GM19239 (cell line): ENCODE measurements at places on chromosomes 1 and 21.

GRCh38 chr1:232017057-232017456 lies 390.5 kb downstream of the DISC1 start:
- no peak for DNase-seq

- peak; percentile 100 for DNase-seq
Measured at GRCh38 chr1:11059968-11060830, at the start of gene SRM. Gene SRM, minus strand, starts transcription at chr1:11060018. Its CDS starts 75 bp downstream, at chr1:11059943.

DNA sequence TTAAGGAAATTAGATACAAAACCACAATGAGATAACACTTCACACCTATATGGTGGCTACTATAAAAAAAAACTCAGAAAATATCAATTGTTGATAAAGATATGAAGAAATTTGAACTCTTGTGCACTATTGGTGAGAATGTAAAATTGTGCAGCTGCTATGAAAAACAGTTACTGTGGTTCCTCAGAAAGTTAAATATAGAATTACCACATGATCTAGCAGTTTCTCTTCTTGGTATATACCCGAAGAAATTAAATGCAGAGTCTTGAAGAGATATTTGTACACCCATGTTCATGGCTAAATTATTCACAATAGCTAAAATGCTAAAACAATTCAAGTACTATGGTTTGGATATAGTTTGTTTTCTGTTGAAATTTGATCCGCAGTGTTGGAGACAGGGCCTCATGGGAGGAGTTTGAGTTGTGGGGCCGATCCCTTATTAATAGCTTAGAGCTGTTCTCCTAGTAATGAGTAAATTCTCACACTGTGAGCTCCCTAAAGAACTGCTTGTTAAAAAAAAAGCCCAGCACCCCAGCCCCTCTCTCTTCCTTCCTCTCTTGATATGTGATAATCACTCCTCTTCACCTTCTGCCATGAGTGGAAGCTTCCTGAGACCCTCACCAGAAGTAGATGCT lies 1412.1 kb downstream of the PLA2G4A start:
- DNase-seq = no peak

GRCh38 chr1:32872192-32872460 lies 1.4 kb upstream of the FNDC5 start:
- no peak for DNase-seq

DNA sequence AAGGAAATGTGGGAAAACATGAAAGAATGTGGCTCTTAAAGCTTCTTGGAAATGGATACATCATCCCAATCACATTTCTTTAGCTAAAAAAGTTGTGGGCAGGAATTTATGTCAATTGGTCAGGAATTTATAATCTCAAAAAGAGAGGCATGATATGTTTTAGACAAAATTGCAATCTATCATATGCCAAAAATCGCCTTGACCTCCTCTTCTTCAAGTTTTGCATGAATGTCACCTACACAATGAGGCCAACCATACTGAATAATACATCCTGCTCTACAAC lies 42.4 kb downstream of the ATP6V1G3 start:
- DNase-seq = no peak

DNA sequence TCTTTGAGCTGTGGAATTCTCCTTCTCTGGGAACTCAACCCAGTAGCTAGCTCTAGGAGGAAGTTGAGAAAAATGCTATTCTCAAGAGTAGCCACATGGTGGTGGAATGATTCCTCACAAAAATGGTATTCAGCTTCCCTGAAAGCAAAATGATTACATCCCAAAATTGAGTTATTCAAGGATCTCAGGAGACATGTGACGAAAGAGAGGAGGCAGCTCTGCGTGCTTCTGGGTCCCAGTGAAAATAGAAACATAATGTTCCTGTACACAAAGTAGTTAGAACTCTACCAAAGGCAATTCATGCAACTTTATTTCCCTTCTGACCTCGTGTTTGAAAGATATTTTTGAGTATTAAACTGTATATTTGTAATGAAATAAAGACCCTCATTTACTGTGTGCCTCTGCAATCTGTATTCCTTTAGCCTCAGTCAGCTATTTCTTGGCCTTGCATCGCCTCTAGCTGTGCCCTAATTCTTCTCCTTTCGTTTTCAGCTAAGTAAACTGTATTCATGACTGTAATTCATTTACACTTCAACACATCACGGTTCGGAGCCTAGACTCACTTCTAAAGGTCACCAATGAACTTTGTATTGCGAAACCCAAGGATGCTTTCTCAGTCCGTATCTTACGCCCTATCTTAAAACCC lies 167.3 kb downstream of the FASLG start:
- DNase-seq = no peak

DNA sequence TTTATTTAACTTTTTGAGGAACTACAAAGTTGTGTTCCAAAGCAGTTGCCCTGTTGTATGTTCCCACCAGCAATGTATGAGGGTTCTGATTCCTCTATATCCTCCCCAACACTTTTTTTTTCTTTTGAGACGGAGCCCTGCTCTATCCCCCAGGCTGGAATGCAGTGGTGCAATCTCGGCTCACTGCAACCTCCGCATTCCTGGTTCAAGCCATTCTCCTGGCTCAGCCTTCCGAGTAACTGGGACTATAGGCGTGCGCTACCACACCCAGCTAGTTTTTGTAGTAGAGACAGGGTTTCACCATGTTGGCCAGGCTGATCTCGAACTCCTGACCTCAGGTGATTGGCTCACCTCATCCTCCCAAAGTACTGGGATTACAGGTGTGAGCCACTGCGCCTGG lies 60.4 kb upstream of the ENAH start:
- DNase-seq = no peak

- no peak for DNase-seq
Measured at GRCh38 chr1:6653436-6654290, 29.0 kb downstream of the THAP3 start.

- DNase-seq = peak; percentile 7
Measured at GRCh38 chr21:46096596-46097335, 1.1 kb upstream of the COL6A2 start.

- no peak for DNase-seq
Measured at GRCh38 chr1:21685946-21686678, 17.0 kb upstream of the RAP1GAP start.

DNA sequence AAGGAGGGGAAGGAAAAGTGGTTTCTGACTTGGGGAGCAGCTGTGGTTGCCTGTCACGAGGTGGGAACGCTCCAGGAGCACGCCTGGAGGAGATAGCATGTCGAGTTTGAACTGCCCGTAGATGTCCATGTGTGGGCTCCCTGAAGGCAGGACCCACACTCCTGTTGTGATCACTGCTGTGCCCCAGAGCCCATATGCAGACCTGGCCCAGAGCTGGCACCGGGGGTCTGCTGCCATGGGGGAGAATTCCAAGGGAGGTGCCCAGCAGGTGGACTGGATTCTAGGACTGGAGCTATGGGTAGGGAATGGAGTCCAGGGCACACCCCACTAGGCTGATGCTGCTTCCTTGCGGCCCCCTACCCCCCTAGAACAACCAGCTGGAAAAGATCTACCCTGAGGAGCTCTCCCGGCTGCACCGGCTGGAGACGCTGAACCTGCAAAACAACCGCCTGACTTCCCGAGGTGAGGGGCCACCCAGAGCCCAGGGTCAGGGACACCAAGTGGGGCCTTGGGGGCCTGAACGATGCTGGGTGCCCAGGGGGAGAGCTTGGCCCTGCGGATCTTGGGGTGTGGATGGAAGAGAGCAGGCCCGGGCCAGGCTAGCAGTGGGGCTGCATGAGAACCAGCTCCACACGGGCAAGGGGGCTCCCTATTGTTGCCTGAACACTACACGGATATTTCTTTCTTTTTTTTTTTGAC lies 9.3 kb downstream of the PODN start:
- no peak for DNase-seq

- no peak for DNase-seq
Measured at GRCh38 chr1:57719274-57719673, 295.4 kb upstream of the DAB1 start.

DNA sequence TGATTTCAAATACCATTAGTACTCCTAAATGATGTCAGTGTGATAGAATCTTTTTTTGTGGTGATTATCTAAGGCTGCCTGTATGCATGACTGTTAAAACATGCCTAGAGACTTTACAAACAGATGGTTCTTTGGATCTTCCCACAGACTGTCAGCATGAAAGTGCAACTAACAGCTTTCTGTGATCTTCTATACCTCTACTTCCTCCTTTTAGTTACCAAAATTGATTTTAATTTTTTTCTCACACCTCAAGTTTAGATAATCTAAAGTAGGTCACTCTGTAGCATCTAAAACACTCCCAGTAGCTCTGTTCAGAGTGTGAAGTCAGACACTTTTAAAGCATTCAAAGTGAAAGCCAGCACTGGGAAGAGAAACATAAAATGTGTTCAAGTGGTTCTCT lies 534.5 kb downstream of the PTPRC start:
- peak; percentile 4 for DNase-seq

DNA sequence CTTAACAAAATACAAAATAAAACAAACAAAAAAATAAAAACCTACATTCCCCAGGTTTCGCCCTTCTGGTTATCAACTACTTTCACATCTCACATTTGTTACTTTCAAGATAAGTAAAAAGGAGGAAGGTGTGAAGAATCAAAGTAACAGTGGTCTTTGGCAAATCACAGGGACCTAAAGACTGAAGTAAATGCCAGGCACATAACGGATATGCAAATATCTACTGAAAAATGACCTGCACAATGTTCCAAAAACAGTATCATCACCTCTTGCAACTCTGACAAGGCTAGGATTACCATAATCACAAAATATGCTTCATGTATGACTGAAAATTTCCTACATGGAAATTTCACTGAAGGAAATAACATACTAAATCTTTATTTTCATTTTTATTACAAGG lies 29.3 kb downstream of the COP1 start:
- peak; percentile 12 for DNase-seq

GRCh38 chr1:114009393-114009792 lies 30.1 kb downstream of the OLFML3 start:
- DNase-seq = no peak

- no peak for DNase-seq
Measured at GRCh38 chr21:25334046-25334730, 273.1 kb downstream of the MRPL39 start.

- DNase-seq = no peak
Measured at GRCh38 chr1:36178471-36179219, 22.7 kb downstream of the MAP7D1 start.

- DNase-seq = no peak
Measured at GRCh38 chr21:43824333-43825241, 35.2 kb downstream of the RRP1 start.

DNA sequence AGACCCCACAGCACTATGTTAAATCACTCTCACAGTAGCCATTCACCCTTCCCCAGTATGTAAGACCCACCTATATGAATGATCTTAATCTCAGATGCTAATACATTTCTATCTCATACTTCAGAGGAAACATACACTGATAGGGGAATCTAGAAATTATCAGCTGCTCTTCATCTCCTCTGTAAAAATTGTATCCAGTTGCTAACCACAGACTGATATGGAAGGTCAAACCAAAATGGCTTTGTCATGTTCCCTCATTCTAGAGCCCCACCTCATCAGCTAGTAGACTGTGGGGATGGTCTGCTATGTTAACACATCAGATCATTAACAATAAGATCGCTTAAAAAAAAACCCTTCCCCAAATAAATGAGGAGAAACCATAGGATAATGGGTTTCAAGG lies 71.7 kb downstream of the UBR4 start:
- DNase-seq = no peak

- DNase-seq = no peak
Measured at GRCh38 chr1:173823781-173824314, 625 bp upstream of the DARS2 start.

GRCh38 chr1:43766086-43766784 lies 58.9 kb downstream of the ST3GAL3 start:
- DNase-seq = no peak

DNA sequence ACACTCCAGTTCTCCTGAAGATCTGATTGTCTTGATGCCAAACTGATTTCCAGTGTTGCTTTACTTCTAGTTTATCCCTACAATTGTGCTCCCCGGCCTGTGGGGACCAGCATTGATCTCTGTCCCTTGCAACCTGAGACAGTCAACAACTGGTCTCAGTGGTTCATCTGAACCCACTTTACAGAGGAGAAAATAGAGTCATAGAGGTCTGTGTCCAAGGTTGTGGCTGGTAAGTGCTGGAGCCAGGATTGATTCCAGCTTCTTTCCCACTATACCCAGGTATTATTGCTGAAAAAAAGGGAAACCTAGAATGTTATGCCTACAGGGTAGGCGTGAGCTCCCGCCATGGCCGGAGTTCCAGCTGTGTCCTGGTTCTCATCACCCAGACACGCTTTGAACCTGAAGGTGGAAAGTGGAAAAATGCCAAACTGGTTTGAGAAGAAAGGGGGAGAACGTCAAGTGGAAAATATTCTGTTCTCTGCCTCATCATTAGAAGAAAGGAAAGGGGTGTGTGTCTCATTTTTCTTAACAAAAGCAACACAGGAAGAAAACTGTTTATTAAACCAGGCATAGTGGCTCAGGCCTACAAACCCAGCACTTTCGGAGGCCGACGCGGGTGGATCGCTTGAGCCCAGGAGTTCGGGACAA lies 60.7 kb upstream of the ITPKB start:
- no peak for DNase-seq

DNA sequence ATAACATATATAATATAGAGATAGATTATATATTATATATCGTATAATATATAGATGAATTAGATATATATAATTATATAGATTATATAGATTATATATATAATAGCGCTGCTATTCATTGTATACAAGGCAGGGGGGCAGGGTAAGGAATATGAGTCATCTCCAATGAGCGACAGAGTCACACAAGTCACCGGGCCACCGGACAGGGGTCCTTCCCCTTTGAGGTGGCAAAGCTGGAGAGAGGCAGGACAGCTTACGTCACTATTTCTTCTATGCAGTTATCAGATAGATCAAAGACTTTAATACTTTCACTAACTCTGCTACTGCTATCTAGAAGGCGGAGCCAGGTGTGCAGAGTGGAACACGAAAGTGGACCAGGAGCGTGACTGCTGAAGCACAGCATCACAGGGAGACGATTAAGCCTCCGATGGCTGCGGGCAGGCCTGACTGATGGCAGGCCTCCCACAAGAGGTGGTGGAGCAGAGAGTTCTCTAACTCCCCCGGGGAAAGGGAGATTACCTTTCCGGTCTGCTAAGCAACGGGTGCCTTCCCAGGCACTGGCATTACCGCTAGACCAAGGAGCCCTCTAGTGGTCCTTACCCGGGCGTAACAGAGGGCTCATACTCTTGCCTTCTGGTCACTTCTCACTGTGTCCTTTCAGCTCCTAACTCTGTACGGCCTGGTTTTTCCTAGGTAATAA lies 2154.7 kb downstream of the MRPL39 start:
- no peak for DNase-seq

GRCh38 chr21:15092745-15093144 lies 27.9 kb upstream of the NRIP1 start:
- no peak for DNase-seq

GRCh38 chr21:44057960-44058651 lies 46.0 kb downstream of the TRAPPC10 start:
- DNase-seq = no peak

DNA sequence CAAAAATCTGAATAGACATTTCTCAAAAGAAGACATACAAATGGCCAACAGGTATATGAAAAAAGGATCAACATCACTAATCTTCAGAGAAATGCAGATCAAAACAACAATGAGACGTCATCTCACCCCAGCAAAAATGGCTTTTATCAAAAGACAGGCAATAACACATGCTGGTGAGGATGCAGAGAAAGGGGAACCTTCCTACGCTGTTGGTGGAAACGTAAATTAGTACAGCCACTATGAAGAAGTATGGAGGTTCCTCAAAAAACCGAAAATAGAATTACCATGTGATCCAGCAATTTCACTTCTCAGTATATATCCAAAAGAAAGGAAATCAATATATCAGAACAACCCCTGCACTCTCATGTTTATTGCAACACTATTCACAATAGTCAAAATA lies 65.1 kb upstream of the ATP1B1 start:
- DNase-seq = no peak
